ENCODE measurements at places on chromosomes 4 and X.

GRCh38 chrX:96474029-96474740 is 210.5 kb upstream of the DIAPH2 start:
- no peak for DNase-seq

GRCh38 chr4:179678093-179678814 is 2236.0 kb upstream of the AGA start:
- no peak for DNase-seq

- no peak for DNase-seq
These were observed 21.0 kb upstream of the IL13RA2 start for GRCh38 chrX:115038406-115038805.

- DNase-seq = no peak
These were observed 10.0 kb upstream of the PPA2 start for GRCh38 chr4:105483840-105484239.

DNA sequence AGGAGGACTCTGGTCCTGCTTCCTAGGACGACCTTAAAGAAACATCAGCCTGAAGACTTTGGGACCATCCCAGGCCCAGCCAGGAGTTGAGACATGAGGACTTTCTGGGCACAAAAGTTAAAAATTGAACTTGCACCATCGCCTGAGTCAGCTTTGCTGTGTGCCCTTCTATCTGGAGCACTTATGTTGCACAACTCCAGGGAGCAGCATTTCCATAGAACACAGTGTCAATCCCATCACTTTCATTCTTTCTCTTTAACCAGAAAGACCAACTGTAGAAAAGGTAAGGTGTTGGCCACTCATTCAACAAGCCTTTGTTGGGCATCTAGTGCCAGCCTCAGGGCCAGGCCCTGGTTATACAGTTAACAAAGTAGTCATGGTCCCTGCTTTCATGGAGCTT is 8.6 kb upstream of the CLDN24 start:
- DNase-seq = no peak

DNA sequence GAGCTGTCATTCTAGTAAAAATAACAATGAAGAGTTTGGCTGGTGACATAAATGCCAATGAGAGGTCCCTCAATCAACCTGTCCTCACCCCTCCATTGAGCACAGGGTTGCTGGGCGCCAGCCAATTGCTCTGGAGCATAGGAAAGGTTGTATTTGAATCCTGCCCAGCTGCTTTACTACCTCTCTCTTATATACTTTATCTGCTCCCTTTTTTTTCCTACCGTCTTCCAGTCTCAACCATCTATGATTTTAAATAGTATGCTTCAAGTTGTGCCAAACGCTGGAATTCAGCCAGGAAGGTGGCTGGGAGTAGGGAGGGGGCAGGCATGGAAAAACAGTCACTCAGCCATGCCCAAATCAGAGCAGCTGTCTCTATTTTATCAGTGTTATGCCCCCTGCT is 153.8 kb downstream of the NR3C2 start:
- no peak for DNase-seq

- DNase-seq = no peak
These were observed 18.7 kb upstream of the GABRB1 start for GRCh38 chr4:47012676-47013075.

Measured in hematopoietic multipotent progenitor cell treated with erythropoietin and hydrocortisone succinate and interleukin-3 and kit ligand, for 17 days (in vitro differentiated cells).